Activated CD4-positive, alpha-beta T cell treated with anti-CD3 and anti-CD28 coated beads, Interleukin-10, Interleukin-2, amounts not matched to agents 100 ng/mL and 50 ng/mL, durations not matched to agents 16 hours and 8 hours (primary cell): ENCODE measurements at places on chromosomes 13 and 19.

DNA sequence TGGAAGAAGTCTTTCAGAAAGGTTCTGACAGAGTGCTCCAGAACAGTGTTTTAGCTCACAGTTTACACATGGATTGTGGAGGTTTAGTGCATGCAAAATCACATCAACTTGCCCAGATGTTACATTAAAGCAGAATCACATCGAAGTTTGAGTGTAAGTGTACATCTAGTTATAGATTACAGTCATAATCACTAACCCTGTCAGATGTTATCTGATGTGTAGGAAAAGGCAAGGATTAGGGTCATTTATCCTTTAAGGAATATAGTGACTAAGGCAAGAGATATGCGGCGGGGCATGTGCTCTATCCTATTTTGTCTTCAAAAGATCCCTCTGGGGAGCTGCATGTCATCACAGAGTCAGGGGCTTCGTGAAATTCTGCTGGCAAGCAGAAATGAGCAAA is 66.9 kb downstream of the CYSLTR2 start:
- no peak for DNase-seq

- DNase-seq = no peak
Measured at GRCh38 chr19:12265921-12266704, 28.6 kb downstream of the ZNF44 start.

DNA sequence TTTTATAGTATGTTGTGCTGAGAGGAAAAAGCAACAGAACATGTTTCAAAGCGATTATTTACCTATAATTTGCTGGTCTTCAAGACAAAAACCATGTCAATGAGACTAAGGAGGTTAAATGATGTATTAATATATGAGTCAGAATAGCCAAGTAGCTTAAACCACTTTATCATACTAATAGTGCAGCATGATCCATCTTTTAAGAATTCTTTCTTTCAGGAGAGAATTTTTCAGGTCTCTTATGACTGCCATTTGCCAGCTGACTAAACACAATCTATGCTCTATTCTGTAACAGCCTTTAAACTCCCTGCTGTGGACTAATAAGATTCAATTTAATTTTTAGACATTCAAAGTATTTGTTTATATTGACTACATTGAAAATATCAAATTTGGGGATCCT is 93.7 kb downstream of the TRPC4 start:
- DNase-seq = no peak

DNA sequence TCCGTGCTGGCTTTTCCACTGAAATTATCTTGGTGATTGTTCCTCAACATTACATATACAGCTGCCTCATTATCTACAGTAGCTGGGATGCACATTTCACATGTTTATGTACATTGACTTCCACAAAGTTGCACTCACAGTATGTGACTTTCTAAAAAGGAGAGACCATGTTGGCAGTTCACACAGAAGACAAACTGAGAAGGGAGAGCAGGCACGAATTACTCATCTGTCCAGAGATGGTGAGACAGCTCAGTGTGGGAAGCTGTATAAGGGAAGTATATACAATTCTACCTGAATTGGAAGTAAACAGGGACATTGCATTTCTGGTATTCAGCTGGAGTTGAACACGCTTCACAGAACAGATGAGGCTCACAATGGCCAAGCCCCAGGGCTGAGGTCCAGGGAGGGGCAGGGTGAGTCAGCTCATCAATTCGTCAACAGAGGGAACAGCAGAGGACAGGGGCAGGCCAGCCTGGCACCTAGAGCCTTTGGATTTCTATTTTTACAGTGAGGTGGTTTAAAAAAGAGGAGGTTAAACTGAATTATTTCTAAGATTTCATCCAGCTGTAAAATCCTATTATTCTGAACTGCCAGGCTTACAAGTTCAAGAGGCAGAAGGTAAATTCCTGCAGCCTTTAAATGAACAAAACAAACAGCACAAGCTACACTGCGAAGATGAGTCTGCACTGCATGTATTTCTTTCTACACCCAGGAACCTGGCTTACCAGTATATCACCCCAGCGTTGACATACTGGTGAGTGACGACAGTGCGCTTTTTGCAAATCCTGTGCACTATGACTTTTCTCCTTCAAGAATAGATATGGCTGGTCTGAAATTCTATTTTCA is 9.8 kb downstream of the PARP4 start:
- peak; percentile 17 for DNase-seq
